ENCODE measurements at places on chromosomes 12 and 14.

DNA sequence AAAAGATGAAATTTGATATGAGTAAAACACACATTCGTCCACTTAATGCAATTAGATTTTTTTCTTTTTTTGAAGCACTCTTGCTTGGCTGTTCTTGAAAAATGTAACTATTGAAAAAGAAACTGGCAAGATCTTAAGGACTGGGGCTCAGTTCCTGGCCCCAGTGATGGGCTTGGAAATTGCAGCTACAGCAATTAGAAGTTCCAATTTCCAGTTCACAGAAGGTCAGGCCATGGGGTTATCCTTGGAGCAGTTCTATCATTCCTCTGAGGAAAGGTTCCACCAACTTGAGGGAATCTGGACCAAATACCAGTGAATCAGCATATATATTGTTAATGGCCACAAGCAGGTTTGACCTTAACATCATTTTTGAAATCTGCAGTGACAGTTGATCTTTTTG lies 18.9 kb downstream of the IGF1 start:
- no peak for DNase-seq
- H3K36me3 ChIP-seq: no peaks in the 10 kb centered on the region
- no peaks in the 10 kb centered on the region for H3K27me3 ChIP-seq
- no peaks in the 10 kb centered on the region for H3K4me1 ChIP-seq

GRCh38 chr12:120064054-120064940 lies 52.3 kb downstream of the RAB35 start:
- no peak for DNase-seq
- H3K27ac ChIP-seq: no peak overlapping the region
- H3K4me1 ChIP-seq: no peaks in the 10 kb centered on the region
- H3K27me3 ChIP-seq: no peaks in the 10 kb centered on the region
- no peaks in the 10 kb centered on the region for H3K36me3 ChIP-seq
- no peak overlapping the region for H3K4me3 ChIP-seq

DNA sequence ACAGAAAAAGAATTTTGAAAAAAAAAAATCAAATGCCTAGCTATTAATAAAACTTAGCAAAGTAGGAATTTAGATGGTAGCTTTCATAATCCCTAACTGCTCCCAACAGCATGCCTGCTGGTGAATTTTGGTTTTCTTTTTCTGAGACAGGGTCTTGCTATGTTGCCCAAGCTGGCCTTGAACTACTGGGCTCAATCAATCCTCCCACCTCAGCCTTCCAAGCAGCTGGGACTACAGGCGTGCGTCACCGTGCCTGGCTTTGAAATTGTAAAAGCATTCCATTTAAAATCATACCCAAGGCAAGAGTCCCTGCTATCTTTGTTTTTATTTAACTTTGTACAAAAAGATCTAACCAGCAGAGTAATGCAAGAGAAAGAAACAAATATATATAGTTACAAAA lies 20.7 kb downstream of the FBXO21 start:
- H3K4me3 ChIP-seq: no peak overlapping the region
- H3K27ac ChIP-seq: no peak overlapping the region
- H3K27me3 ChIP-seq: no peaks in the 10 kb centered on the region
- DNase-seq: no peak

GRCh38 chr14:101033446-101034165 lies 130.1 kb upstream of the RTL1 start:
- H3K4me3 ChIP-seq: no peak overlapping the region
- H3K36me3 ChIP-seq: no peaks in the 10 kb centered on the region
- DNase-seq: peak; percentile 45
- no peak overlapping the region for H3K27ac ChIP-seq
- H3K27me3 ChIP-seq: no peaks in the 10 kb centered on the region

DNA sequence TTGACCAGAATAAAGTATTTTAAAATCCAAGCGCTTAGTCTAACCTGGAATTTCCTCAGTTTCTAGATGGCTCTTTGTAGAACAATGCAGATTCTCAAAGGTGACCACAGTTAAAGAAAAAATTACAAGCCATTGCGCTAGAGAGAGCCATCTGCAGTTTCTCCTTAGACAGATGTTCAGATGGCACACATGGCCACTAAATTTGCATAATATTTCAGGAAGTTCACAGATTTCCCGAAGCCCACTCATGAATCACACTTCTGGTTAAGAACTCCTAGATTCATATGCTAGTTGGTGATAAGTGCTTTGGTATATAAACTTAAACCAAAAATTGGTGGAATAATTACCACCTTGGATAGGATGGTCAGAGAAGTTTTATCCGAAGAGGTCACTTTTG lies 749 bp downstream of the AKAP3 start:
- peaks cover 19% of the 10 kb centered on the region for H3K4me1 ChIP-seq
- DNase-seq: no peak
- H3K27me3 ChIP-seq: no peaks in the 10 kb centered on the region
- H3K36me3 ChIP-seq: no peaks in the 10 kb centered on the region
- H3K27ac ChIP-seq: peak overlapping the region; percentile 92

- no peaks in the 10 kb centered on the region for H3K36me3 ChIP-seq
- H3K27ac ChIP-seq: no peak overlapping the region
- H3K27me3 ChIP-seq: peaks cover 7% of the 10 kb centered on the region
Measured at GRCh38 chr12:107634530-107634929, 51.1 kb upstream of the PWP1 start.

DNA sequence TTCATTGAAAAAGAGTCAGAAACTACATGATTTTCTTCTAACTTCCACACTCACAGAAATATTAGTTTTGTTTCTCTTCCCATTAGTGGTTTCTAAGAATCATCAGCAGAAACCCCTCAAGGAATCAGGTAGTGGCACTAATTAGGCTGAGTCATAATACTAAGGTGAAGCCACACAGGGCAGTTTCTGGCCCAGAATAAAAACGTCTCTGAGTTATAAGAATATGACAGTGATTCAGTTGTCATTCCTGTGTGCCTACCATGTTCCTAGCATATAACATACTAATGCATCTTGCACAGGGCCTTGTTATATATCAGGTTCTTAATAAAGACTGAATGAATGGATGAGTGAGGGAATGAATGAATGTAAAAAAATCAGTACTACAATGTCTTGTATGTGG lies 206.0 kb upstream of the PLEKHG7 start:
- H3K27me3 ChIP-seq: no peaks in the 10 kb centered on the region
- no peaks in the 10 kb centered on the region for H3K4me1 ChIP-seq
- H3K27ac ChIP-seq: no peak overlapping the region
- H3K36me3 ChIP-seq: no peaks in the 10 kb centered on the region
- no peak overlapping the region for H3K4me3 ChIP-seq

GRCh38 chr12:89645434-89645833 lies 63.2 kb downstream of the ATP2B1 start:
- peaks cover 8% of the 10 kb centered on the region for H3K36me3 ChIP-seq
- no peaks in the 10 kb centered on the region for H3K27me3 ChIP-seq
- DNase-seq: no peak
- no peaks in the 10 kb centered on the region for H3K4me1 ChIP-seq
- H3K27ac ChIP-seq: no peak overlapping the region
- no peak overlapping the region for H3K4me3 ChIP-seq

DNA sequence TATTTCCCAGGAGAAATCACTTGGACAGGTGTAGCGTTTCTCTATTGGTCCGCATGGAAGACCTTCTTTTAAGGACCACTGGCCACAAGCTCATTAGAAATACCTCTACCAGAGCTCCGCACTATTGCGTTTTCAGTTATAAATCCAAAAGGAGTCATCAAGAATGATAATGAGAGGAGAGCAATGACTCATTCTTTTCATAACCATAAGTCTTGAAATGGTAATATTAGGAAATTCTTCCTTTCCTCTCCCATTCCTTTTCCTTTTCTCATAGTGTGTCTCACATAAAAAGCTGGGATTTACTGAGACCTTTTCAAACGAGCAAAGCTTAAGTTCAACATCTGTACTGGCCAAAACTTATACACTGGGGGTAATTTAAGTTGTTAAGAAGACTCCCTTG lies 215.7 kb downstream of the CPNE8 start:
- H3K27ac ChIP-seq: no peak overlapping the region
- no peak for DNase-seq
- peaks cover 18% of the 10 kb centered on the region for H3K36me3 ChIP-seq
- no peaks in the 10 kb centered on the region for H3K4me1 ChIP-seq
- no peak overlapping the region for H3K4me3 ChIP-seq
- H3K27me3 ChIP-seq: no peaks in the 10 kb centered on the region

DNA sequence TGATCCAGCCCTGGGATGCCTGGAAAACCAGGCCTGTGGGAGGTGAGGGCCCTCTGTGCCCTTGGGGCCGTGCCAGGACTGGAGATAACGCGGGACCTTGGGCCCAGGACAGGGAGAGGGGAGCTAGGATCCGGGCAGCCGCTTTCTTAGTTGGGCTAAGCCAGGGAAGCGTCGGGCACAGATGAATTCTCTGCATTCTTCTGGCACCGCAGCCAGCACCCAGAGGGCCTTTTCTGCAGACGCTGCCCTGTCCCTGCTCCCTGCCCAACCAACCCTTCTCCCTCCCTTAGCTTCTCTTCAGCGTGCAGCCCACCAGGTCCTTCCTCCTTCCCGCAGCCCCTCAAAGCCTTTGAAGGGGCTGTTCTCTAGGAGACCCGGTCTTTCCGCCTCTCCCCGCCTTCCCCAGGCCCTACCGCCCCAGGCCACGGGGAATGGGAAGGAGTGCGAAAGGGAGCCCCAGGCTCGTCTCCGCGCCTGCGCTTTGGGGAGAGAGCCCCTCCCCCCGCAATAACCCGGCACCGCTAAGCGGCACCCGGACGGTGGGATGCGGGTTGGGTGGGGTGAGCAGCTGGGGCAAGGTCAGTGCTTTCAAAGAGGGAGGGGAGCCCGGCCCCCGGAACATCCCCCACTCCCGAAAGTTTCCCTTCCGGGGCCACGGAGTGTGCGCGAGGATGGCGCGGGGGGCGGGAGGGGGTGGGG lies 663 bp downstream of the NCKAP5L start:
- peak overlapping the region; percentile 86 for H3K27ac ChIP-seq
- no peaks in the 10 kb centered on the region for H3K27me3 ChIP-seq
- peak; percentile 85 for DNase-seq
- no peaks in the 10 kb centered on the region for H3K36me3 ChIP-seq

DNA sequence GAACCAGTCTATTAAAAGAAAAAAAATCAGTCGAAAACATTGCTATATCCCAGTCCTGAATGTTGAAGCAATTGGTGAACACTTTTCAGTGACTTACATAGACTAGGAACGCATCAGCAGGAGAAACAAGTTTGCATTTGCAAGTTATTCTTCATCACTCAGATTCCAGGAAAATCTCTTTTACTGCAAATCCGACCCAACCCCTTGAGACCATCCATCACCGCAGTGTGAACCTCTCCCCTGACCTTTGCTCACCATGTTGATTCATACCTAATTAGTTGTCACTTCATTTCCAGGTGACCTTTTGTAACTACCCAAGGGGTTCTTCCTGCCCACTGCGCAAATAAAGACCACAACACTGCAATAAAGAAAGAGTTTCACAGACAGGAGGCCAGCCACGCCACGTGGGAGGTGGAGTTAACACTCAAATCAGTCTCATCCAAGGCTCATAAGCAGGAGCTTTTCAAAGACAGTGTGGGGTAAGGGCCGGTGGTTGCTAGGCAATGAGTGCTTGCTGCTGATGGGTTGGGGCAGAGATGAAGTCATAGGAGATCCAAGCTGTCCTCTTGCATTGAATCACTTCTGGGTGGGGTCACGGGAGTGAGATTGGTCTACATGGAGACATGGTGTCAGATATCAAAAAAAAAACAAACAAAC lies 241.3 kb upstream of the TMEM132C start:
- no peak overlapping the region for H3K27ac ChIP-seq
- no peaks in the 10 kb centered on the region for H3K4me1 ChIP-seq
- no peaks in the 10 kb centered on the region for H3K36me3 ChIP-seq
- H3K4me3 ChIP-seq: no peak overlapping the region
- peaks cover 3% of the 10 kb centered on the region for H3K27me3 ChIP-seq

- no peak overlapping the region for H3K27ac ChIP-seq
- no peak overlapping the region for H3K4me3 ChIP-seq
- H3K4me1 ChIP-seq: peaks cover 51% of the 10 kb centered on the region
- DNase-seq: no peak
- H3K27me3 ChIP-seq: no peaks in the 10 kb centered on the region
- H3K36me3 ChIP-seq: no peaks in the 10 kb centered on the region
Measured at GRCh38 chr12:124750787-124751471, 112.7 kb downstream of the SCARB1 start.

DNA sequence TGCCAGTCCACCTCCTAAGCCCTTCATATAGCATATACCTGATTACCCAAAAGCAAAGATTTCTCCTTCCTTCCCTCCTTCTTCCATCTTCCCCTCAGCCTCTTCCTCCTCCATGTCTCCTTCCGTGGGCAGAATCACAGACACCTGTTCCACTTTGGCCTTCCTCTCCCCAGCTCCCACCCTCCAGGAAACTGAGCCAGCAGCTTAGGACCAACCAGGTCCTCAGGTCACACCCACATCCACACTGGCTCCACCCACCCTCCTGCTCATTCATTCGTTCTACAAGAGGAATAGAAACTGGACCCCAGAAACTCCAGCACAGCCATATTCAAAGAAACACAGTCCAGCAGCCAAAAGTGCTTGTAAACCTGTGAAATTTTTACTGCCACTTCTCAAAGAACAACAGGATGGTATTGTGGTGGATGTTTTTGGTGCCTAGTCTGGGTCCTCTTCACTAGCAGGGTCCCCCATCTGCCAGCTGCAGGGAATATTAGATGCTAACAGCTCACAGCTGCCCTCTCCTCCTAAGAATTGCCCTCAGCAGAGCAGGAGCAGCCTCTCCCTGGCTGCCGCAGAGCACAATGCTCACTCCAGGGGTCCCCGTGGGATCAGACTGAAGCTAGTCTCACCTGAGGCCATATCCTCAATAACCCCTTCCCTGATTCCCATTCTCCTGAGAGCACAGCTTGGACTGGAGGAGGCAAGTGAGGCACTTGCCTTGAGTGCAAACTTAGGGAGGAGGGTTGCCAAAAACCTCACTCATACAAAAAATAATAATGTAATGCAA lies 18.4 kb downstream of the CMKLR1 start:
- peaks cover 22% of the 10 kb centered on the region for H3K4me1 ChIP-seq
- no peak overlapping the region for H3K27ac ChIP-seq
- H3K27me3 ChIP-seq: no peaks in the 10 kb centered on the region
- DNase-seq: no peak
- no peaks in the 10 kb centered on the region for H3K36me3 ChIP-seq

- no peak overlapping the region for H3K4me3 ChIP-seq
- H3K36me3 ChIP-seq: no peaks in the 10 kb centered on the region
- DNase-seq: no peak
- no peaks in the 10 kb centered on the region for H3K4me1 ChIP-seq
- no peak overlapping the region for H3K27ac ChIP-seq
- H3K27me3 ChIP-seq: no peaks in the 10 kb centered on the region
Measured at GRCh38 chr14:78605025-78605762, 435.0 kb downstream of the NRXN3 start.

DNA sequence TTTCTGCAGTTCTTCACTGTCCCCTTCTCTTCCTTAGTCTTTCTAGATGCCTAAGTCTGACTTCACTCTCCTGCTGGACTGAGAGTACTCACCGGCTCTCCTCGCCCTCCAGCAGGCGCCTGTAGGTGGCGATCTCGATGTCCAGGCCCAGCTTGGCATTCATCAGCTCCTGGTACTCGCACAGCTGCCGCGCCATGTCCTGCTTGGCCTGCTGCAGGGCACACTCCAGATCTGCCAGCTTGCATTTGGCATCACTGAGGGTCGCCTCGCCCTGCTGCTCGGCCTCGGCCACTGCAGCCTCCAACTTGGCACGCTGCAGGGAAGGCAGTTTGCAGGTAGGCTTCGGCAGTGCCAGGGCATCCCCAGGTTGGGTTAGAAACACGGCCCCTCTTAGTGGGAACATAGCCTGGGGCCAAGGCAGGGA lies 5.2 kb downstream of the KRT84 start:
- H3K4me1 ChIP-seq: no peaks in the 10 kb centered on the region
- no peak overlapping the region for H3K4me3 ChIP-seq
- no peak overlapping the region for H3K27ac ChIP-seq
- peak; percentile 74 for DNase-seq
- H3K36me3 ChIP-seq: no peaks in the 10 kb centered on the region
- H3K27me3 ChIP-seq: no peaks in the 10 kb centered on the region

All from upper lobe of right lung (tissue), 1 donor.